Lower lobe of right lung (tissue), 2 donors: ENCODE measurements at places on chromosomes 2 and 18.

DNA sequence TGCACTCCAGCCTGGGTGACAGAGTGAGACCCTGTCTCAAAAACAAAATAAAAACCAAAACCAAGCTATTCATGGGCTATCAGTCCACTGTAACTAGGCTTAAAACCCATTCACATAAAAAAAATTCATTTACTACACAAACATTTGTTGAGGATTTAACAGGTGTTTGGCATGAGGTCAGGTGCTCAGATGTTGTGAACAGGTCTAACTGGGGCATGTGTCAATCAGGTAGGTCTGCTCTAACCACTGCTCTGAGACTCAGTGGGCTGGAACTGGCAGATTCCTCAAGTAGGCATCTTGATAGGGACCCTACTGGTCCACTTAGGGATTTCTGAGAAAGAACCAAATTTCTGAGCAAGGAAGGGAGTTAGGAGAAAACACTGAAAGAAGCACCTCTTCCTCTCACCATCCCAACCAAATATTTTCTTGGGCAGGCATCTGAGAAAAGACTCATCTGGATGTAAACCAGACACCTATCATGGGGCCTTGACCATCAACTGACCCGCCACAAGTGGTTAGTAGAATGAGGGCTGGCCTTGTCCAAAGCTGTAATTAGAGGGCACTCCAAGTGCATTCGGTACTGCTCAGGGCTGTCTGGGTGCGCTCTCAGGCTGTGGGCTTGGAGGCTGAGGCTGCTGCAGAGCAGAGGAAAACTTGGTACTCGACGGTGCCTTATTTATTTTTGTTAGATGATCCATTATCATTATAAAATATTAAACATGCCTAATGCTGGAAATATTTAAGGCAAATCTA is 33.9 kb downstream of the WIPF1 start:
- no peak for DNase-seq
- H3K27ac ChIP-seq, result no peak overlapping the region
- no peaks in the 10 kb centered on the region for H3K4me1 ChIP-seq
- no peaks in the 10 kb centered on the region for H3K27me3 ChIP-seq
- H3K4me3 ChIP-seq, result no peak overlapping the region

DNA sequence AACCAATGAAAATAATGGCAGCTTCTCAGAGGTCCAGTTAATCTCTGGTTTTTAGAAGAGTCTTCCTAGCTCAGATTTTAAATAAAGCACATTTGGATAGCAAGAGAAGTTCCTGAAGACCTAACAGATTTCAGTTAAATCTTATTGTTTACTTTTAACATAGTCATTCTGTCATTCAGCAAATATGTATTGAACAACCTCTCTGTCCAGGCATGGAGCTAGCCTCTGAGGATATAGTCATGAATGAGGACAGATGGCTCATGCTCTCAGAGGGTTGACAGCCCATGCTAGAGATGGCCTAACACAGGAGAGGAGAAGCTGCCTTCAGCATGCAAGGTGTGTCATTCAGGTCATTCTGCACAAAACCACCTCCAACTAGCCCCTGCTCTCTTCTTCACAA is 6.2 kb downstream of the CCBE1 start:
- peaks cover 12% of the 10 kb centered on the region for H3K27me3 ChIP-seq
- H3K4me1 ChIP-seq, result no peaks in the 10 kb centered on the region
- H3K36me3 ChIP-seq, result no peaks in the 10 kb centered on the region
- no peak overlapping the region for H3K27ac ChIP-seq
- no peak for DNase-seq

GRCh38 chr2:67457699-67458098 is 60.6 kb downstream of the ETAA1 start:
- H3K36me3 ChIP-seq, result no peaks in the 10 kb centered on the region
- H3K4me3 ChIP-seq, result no peak overlapping the region
- H3K4me1 ChIP-seq, result no peaks in the 10 kb centered on the region
- DNase-seq, result no peak
- no peaks in the 10 kb centered on the region for H3K27me3 ChIP-seq

- H3K36me3 ChIP-seq, result no peaks in the 10 kb centered on the region
- no peak overlapping the region for H3K27ac ChIP-seq
- no peaks in the 10 kb centered on the region for H3K27me3 ChIP-seq
- DNase-seq, result no peak
Observed at GRCh38 chr2:28586867-28587266, 91.0 kb downstream of the PLB1 start.

DNA sequence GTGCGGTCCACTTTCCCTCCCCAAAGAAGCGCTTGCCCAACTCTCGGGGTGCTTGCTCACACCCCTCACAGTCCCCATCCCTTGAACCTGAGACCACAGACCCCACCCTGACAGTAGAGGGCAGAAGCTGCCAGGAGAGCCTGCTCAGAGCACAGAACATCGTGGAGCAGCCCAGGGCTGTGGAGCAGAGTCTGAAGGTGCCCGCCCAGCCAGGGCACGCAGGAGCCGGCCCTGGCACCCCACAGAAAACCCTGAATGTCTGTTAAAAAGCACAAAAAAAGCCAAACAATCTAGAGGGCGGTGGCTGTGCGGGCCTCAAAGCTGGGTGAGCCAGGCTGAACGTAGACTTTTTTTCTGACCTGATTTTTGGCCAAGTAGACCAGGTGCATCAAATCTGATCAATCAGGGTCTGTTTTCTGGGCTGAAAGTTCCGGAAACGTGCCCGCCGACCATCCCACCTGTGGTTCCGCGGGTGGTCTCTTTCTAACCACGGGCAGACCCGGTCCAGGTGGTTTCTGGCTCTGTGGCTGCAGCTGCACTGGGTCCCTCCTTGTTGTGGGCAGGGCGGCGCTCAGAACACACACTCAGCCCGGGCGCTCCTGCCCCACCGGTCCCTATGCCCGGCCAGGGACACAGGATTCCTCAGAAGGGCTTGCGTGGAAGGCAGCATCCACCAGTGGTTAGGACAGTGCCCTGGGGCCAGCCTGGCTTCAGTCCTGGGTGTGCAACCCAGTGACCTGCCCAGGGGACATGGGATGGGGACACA is 66.3 kb downstream of the SLC66A2 start:
- peak; percentile 18 for DNase-seq
- H3K4me3 ChIP-seq, result no peak overlapping the region

DNA sequence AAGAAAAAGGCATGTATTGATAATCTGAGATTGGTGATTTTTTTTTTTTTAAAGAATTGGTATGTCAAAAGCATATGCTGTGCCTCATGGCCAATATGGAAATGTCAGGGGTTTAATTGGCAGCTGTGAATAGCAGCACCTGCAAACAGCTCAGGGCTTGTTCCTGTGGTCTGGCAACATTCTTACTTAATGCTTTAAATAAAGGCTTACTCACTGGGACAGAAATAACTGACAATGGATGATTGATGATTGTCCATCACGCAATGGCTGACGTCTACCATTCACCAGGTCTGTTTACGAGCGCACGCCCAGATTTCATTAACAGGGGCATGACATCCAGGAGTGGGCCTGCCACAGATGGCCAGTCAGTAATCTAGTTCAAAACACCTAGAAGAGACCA is 66.7 kb downstream of the ETAA1 start:
- no peaks in the 10 kb centered on the region for H3K4me1 ChIP-seq
- no peaks in the 10 kb centered on the region for H3K27me3 ChIP-seq
- H3K4me3 ChIP-seq, result no peak overlapping the region
- H3K27ac ChIP-seq, result no peak overlapping the region
